WERI-Rb-1 (cell line): ENCODE measurements at places on chromosomes 2 and 18.

DNA sequence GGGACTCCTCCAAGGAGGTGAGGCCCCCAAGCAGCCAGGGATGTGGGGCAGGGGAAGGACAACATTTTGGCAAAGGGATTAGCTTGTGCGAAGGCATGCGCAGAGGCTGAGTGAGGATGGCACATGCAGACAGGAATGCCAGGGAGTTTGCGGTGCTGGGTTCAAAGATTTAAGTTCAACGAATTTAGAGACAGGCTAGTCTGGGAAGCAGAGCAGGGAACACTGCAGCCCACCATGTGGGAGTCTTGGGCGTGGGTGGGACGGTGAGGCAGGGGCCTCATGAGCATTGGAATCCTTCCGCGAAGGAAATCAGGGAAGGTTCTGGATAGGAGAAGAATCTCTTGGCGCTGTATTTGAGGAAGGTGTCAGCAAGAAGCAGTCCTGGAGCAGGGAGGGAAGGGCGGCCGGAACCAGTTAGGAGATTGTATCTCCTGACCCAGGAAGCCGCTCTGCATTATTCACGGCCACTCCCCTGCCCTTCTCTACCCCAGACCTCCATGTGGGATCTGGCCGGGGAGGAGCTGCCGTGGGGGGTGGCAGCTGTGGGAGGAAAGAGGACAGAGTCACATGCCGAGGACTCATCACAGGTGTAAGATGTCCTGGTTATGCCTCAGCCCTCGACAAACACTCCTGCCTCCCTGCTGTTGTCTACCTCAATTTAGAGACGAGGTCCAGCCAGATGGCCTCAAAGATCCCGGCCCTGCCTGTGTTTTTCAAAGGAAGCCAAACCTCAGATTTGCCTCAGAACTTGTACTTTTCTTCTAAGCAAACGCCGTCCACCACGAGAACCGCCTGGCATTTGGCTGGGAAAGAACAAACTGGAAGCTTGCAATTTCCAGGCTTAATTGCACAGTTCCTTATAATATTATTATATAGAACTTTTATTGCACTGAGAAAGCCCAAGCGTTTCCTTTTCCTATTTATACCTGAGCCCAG is 123.7 kb upstream of the SMAD2 start:
- DNase-seq = peak; percentile 44

GRCh38 chr2:240622531-240623235 is 2.6 kb upstream of the GPR35 start:
- DNase-seq = peak; percentile 13

DNA sequence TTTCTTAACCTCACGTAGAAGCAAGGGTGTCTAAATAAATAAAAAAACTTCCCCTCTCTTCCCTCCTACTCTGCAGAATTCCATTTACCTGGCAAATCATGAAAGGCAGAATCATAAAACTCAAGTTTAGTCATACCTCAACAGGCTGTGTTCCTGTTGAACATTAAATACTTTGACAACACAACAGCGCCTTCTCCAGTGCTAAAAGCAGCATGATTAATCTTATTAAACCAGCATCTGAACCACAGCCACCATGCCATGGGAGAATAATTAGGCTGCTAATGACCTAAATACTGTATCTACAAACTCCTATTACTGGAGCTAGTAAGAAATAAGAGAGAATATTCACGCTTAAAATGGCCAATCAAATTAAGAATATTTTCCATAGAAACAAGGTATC is 68.1 kb downstream of the CDH2 start:
- no peak for DNase-seq

- no peak for DNase-seq
These were observed 233.7 kb upstream of the CWC22 start for GRCh38 chr2:180240774-180241173.

DNA sequence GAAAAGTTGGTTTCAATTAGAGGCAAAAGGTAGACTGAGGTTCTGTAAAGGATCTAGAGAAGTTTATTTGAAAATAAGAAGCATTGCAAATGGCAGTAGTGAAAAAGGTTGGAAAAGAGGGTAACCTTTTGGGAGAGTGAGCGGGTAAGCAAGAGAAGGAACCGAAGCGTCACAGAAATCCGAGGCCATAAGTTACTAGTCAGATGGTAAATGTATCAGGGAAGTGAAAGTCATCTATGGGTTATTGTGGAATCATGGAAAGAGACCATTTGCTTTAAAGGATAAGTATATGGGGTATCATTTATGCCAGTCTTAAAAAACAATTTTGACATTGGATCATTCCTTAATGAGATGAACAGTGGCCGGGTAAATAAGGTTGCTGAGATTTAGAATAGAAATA is 30.5 kb downstream of the EML4 start:
- DNase-seq = no peak

GRCh38 chr18:74976331-74976909 is 232.5 kb downstream of the PTGR3 start:
- no peak for DNase-seq

GRCh38 chr2:70349921-70350685 is 48.2 kb upstream of the FAM136A start:
- no peak for DNase-seq

DNA sequence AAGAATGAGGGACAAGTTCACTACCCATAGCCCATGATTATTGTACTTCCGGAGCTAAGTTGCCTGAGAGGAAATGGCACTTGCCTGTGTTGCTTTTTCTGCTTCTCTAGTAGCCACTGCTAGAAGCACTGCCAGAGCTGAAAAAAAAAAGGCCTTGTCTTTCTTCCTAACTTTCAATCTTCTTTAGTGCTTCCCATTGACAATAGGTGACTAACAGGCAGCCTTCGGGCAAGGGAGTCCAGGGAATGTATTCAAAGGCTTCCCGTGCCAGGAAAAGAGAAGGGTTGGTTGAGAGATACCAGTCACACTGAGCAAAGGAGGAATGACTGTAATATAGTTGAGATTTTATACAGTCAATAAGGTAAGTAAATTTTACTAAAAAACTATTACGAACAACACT is 242.0 kb downstream of the CALCRL start:
- no peak for DNase-seq

DNA sequence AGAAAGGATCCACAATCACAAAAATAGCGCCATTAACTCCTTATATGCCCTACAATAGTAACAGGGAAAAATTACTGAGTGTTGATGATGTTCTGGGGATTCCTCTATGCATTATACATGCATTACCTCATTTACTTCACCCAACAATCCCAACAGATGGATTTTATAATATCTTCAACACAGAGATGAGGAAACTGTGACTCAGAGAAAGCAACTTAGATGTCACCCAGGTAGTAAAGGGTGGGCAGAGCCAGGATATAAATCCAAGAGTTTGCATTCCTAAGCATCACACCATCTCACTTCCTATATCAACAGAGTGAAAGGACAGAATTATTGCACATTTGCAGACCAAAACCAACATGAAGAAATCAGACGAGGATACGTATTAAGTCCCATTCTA is 144.2 kb downstream of the TCF4 start:
- DNase-seq = no peak

DNA sequence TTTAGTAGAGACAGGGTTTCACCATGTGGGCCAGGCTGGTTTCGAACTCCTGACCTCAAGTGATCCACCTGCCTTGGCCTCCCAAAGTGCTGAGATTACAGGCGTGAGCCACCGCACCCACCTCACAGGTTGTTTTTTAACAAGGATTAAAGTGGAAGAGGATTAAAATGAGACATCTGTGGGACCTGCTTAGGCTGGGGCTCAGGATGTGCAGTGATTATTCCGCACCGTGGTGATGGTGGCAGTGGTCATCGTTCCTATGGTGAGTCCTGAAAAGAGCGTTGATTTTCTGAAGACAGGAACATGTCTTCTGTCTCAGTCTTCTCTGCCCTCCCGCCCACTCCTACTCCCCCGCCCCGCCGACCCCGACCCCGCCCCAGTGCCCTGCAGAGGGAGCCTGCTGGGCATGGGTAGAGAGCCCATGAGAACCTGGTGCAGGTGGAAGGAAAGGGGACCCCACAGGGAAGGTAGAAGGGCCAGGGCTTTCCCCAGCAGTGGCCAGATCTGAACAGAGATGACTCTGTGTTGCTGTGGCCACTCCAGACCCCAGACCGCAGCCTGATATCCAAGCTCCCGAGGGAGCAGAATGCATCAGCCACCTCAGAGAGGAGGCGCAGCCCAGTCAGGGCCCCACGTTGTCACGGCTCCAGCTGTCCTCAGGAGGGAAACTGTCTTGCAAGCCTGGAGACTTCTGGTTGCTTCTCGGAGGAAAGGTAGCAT is 34.5 kb upstream of the FOSL2 start:
- peak; percentile 78 for DNase-seq

GRCh38 chr2:51734115-51734514 is 702.2 kb upstream of the NRXN1 start:
- no peak for DNase-seq

- no peak for DNase-seq
These were observed 13.3 kb downstream of the OTOF start for GRCh38 chr2:26464390-26465265.

- DNase-seq = no peak
These were observed 63.5 kb downstream of the ZNF521 start for GRCh38 chr18:25288340-25288938.

DNA sequence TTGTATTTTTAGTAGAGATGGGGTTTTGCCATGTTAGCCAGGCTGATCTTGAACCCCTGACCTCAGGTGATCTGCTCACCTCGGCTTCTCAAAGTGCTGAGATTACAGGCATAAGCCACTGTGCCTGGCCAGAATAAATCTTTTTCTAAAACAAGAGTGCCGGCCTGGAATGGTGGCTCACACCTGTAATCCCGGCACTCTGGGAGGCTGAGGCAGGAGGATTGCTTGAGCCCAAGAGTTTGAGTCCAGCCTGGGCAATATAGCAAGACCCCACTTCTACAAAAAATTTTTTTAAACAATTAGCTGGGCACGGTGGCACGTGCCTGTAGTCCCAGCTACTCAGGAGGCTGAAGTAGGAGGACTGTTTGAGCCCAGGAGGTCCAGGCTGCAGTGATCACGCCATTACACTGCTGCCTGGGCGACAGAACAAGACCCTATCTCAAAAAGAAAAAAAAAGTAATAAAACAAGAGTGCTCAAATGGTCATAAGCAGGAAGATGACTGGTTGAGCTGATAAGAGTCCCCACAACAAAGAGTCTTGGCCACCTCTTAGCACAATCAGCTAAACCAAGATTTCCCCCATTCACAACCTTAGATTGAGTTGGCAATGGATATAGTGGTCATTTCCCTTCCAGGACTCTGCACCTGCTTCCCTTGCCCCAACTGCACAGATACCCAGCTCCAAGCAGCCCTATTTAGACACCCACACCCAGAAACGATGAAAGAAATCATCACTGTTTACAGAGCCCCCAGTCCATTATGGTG is 5.8 kb upstream of the UCN start:
- no peak for DNase-seq

- no peak for DNase-seq
These were observed 19.6 kb upstream of the KCNK3 start for GRCh38 chr2:26672818-26673393.

GRCh38 chr2:143877876-143878530 is 641.9 kb downstream of the ZEB2 start:
- no peak for DNase-seq

DNA sequence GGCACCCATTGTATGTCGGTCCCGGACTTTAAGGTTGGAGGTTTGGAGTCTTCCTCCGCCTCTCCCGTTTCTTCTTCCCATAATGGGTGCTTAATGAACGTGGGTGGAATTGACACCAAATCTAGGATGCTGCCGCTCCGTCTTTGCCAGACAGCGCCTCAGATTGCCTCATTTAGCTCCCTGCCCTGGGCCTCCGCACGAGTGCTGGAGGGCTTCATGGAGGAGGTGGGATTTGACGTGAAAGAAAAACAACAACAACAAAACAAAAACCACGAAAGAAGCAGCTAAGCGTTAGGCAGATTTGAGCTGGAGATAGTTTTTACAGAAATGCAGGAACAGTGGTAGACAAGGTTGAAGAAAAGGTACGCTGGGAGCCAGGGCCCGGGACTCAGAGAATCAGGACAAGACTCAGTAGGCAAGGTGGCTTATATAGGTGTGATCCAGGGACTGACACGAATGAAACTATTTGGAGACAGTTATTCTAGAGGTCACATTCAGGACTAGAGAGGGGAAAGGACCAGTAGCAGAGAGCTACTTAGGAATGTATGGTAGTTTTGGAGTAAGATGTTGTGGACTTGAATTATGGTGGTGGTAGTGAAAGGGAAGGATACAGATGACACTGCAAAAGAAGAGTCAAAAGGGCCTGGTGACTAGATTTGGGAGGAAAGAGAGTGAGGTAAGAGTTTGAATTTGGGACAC is 605 bp downstream of the ZNF2 start:
- no peak for DNase-seq

GRCh38 chr2:172736424-172737174 is 954 bp downstream of the RAPGEF4 start:
- DNase-seq = no peak

DNA sequence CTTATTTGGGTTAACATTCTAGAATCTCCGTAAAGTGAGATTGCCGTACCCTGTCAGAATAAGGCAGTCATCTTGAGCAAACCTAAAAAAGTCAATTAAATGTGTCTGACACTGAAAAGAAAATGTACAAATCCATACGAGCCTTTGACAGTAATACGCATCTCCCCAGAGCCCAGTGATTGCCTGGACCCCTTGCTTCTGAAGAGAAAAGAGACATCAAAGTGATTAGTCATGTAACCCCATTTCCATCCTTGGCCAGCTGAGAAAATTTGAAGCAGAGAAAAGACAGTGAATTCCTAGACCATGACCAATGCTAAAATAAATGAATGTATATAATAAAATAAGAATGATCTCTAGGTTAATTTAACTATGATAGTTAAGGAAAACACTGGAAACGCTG is 1499.4 kb downstream of the SUCLG1 start:
- DNase-seq = no peak

GRCh38 chr2:48120112-48120511 is 213.8 kb upstream of the FBXO11 start:
- no peak for DNase-seq

DNA sequence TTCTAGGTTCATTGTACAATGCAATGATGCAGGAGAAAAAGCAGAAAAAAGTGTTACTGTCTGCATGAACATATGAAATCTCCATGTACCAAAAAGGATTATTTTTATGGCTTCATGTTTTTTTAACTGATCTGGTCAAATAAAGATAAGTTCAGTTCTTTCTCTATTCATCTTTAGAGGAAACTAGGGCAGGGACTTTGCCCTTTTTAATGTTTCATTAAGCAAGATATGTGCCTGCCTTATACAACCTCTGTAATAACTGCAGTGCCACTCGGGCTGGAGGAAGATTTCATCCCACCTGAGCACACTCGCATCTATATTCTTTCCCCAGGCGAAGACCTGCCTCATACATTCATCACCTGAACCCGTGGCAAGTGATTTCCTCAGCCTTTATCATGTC is 157.9 kb upstream of the DDX18 start:
- DNase-seq = no peak
